Stimulated activated naive CD8-positive, alpha-beta T cell treated with anti-CD3 and anti-CD28 coated beads, Interleukin-15, Interleukin-2, amounts not matched to agents 100 U/mL and 50 U/mL, for 24 hours (primary cell): ENCODE measurements at places on chromosomes 3 and 15.

GRCh38 chr3:128322030-128323022, 144.4 kb downstream of the DNAJB8 start:
- peak; percentile 52 for DNase-seq

- DNase-seq = no peak
Measured at GRCh38 chr3:52561028-52561747, 24.8 kb downstream of the UQCC5 start.

GRCh38 chr3:147735616-147736015, 326.5 kb downstream of the ZIC1 start:
- no peak for DNase-seq

GRCh38 chr3:48984663-48985062, 5.4 kb upstream of the P4HTM start:
- no peak for DNase-seq

GRCh38 chr3:42438758-42439157, 28.3 kb upstream of the LYZL4 start:
- DNase-seq = no peak

DNA sequence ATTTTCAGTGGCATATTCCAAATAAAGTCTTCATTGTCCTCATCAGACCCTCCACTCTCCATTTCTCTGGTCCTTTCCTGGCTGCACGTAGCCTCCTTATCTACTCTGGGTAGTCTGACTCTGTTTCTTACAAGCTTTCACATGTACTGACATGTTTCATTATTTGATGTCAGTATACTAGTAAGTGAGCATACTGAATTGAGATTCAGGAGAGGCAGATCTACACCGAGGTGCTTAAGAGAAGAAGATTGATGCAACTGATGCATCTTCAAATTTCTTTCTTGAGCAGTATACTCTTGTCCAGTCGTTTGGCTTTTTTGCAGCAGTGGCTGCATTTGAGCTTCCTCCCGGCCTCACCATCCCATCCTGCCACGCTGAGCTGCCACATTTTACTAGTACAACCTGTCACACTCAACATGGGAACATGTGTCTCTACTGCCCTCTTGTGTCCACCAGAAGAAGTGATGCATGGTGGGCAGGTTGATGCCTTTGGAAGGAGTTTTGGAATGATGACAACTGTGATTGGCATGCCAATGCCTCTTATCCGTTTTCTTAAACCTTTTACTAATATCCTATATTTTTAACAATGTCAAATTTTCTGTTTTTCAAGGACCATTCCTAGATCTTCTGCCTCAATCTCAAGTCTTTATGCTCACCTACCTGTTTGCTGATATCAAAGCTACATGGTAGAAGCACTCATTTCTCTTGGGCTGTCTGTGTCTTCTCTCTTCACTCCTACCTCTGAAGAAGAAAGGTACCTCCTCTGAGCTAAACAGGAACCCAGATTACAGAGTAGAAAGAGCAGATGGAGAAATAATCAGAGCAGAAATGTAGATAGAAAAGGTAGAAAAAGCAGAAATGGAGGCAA, 38.7 kb downstream of the GUCA1C start:
- peak; percentile 53 for DNase-seq

GRCh38 chr3:23055733-23056376, 147.3 kb upstream of the UBE2E2 start:
- no peak for DNase-seq

DNA sequence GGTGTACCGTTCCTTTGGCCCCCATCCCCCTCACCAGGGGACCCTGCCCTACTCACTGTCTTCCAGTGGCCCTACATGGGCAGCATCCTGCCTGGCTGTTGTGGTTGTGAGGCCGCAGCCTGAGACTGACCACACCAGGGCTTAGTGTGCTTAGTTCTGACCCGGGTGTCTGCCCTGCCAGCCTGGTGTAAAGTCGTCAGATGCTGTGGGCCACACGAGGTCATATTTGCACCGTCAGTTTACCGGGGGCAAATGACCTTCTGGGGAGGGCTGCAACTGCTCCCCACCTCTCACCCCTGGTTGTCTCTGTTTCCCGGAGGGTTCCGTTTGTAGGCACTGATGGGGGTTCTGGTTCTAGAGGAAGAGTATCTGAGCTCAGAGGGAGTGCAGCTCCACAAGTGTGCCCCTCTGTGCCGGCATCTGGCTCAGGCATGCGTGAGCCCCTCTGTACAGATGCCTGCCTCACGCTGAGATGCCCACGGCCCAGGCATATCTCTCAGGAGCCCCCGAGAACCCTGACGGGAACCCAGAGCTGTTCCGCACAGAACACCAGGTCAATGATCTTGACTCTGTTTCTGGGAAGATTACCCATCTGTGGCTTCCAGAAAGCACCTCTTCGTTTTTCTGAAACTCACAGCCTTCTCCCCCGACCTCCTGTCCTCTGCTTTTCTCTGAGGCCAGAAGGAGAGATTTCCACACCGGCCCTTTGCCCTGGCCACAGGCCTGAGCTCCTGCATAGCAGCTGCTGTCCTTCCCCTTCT, 19.2 kb downstream of the KLF13 start:
- no peak for DNase-seq

- no peak for DNase-seq
Measured at GRCh38 chr3:49358884-49359225, 702 bp upstream of the GPX1 start.

DNA sequence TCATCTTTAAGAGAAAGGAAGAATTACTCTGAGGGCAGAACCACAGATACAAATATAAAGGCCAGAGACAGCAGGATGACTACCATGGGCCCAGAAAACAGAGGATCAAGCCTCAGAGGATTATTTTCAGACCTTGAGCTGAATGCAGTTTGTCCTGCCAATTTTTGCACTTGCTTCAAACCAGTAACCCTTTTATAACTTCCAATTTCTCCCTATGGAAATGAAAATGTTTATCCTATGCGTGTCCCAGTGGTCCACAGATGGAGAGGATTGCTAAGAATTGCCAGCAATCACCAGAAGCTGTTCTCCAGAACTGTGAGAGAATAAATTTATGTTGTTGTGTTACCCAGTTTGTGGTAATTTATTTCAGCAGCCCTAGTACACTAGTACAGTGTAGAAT, 26.4 kb upstream of the MME start:
- no peak for DNase-seq

DNA sequence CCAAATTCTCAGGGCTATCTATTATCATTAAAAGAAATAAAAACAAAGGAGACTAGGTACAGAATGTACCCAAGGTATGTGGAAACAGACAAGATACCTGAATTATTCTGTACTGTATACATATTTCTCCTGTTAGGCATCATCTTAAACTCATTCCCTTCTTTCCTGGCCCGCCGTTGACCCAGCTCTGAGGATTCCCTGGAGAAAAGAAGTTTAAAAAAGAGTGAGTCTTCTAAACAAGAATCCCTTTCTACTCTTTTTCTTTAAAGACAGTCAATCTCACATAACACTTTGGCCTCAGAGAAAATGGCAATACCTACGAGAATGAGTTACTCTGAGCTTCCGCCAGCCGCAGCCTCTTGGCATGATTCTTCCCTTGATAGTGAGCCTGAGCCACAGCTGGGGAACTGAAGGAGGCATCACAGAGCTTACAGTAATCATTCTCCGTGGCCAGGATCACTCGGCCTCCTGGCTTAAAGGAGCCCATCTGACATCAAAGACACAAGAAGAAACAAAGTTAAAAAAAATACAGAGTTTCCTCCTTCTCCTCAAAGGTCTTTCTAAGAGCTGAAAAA, 44.2 kb downstream of the ZMAT3 start:
- no peak for DNase-seq

DNA sequence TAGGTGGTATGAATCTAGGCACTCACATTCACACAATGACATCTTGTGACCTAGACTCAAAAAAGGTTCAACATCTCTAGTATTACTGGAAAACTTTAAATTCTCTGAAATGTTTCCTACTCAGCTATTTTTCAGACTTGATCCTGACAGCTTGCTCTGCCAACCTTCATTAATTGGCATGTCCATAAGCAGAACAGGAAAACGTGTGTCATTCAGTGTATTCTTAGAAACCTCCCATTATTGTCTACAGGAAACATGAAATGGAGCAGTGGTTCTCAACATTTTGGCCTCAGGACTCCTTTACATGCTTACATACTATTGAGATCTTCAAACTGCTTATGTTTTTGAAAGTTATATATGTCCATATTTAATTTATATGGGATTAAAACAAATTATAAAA, 363.2 kb downstream of the NAALADL2 start:
- DNase-seq = no peak

- DNase-seq = no peak
Measured at GRCh38 chr3:190811775-190812480, 50.6 kb downstream of the GMNC start.

- no peak for DNase-seq
Measured at GRCh38 chr3:88725440-88726165, 381.8 kb upstream of the EPHA3 start.

GRCh38 chr15:89149501-89150101, 61.3 kb downstream of the ABHD2 start:
- DNase-seq = no peak

GRCh38 chr3:138066383-138066782, 49.0 kb downstream of the DZIP1L start:
- peak; percentile 56 for DNase-seq

DNA sequence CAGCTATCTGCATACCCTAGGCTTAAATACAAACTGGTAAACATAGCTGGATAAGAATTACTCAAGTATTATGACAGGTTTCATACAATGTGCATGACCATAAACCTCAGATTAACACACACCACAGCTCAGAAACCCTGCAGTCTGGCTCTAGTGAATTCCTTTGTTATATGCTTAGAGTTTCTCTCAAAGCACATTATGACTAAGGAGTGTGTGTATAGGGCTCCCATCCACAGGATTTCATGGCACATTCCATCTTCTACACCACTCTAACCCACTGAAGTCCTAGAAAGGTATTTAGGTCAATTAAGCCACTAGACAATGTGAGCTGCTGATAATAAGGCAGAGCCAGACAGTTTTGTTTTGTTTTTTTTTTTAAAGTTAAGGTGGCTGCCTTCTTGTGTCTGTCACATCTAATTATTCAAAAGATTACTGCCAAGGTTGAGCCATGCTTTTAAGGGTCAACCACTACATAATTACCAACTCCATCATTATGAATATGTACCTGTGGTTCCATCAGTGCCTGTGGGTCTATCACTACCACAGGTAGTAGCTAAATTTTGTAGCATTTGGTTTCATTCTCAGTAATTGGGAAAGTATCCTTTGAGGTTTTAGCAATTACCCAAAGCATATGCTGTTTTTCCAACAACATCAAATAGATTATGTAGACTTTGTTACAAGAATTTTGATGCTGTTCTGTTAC, 107.0 kb downstream of the ALCAM start:
- no peak for DNase-seq

- DNase-seq = no peak
Measured at GRCh38 chr3:194318511-194319161, 32.5 kb downstream of the CPN2 start.

GRCh38 chr15:98870788-98871187, 136.8 kb downstream of the PGPEP1L start:
- no peak for DNase-seq

DNA sequence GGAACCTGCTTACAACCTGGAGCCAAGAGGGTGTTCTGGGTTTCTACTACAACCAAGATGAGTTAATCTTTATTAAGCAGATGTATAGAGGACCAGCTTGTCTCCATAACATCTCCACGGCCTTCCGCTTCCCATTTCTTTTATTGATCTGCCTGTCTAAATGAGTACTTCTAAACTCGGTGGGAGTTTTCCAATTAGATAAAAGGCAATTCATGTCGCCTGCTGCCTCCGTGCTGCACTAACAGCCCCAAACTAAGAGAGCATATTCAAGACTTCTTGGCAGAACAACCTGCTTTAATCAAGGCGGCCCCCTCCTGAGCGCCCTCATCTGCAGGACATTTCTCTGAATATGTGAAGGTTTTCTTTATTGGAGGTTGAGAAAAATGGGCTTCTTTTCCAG, 270.1 kb downstream of the PDCD6IP start:
- no peak for DNase-seq
